Bronchial epithelial cell (primary cell): ENCODE measurements at places on chromosomes 1 and 21.
A peak's percentile ranks its signal among the peaks of the same experiment; 100 is the strongest.

DNA sequence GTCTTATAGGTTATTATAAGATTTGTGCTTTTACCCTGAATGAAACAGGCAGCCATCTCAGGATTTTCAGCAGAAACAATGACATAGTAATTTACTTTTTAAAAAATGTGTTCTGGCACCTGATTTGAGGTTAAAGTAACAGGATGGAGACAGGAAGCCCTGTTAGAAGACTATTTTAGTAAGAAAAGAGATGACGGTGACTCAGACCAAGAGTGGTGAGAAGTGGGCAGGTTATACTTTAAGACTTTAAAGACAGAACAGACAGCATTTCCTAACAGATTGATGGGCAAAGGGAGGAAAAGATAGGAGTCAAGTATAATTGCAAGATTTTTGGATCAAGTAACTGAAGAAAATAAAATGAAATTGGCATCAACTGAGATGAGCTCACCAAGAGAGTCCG lies 436.8 kb upstream of the NR5A2 start:
- DNase-seq, result no peak

DNA sequence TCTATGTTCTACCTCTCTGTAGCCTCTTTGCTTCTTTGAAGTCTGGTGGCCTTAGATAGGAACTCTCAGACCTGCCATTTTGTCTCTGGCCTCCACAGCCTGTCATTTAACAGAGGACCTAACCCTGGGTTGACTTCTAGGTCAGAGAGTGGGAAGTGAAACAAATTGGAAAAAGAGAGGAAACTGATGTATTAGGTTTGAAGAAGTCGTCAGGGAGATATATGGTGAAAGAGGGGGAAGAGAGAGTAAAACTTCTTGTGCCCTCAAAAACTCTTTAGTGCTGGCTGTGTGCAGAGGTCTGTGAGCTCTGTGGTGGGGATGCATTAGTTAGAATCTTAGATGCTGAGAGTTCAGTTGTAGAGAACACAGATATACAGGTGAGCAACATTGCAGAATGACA lies 30.2 kb upstream of the CD1D start:
- DNase-seq, result no peak

DNA sequence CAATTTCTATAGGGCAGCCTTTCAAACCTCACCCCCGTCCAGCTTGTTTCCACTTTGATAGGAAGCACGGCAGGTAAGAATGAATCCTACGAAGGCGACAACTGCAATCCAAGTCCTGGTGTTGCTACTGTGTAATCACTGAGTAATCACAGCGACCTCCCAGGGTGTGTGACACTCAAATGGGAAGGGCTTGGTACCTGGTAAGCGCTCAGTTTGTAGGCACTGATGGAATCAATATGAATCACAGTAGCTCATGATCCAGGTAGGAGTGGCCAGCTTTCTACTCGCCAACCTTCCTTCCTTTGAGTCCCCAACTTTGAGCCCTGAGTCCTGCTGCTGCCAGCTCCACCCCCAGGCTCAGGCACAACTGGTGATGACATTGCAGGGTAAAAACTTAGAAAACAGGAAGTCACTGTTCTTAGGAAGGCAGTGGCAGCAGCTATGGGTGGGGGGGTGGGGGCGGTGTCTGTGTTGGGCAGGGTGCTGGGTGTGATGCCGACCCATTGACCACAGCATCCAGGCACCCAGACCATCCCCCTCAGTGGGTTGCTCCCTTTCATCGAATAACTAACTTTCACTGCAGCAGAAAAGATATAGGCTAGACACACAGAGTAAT lies 70.7 kb downstream of the CD247 start:
- DNase-seq, result peak; percentile 80

DNA sequence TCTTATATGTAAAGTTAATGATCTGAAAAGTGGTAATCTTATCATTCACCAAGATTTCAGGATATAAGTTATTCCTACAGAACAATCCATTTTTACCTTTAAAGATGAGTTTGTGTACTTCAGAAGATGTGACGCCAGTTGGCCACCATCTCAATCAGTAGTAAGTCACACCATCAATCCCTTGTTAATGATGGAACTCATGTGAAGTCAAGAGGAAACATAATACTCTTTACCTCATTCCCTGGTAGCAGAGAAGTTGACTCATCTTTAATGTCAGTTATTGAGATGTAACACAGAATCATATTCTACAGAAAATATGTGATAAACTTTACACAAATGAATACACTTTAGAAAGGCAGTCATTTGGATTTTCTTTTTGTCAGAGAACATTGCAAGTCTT lies 38.2 kb downstream of the MRPL39 start:
- DNase-seq, result no peak

DNA sequence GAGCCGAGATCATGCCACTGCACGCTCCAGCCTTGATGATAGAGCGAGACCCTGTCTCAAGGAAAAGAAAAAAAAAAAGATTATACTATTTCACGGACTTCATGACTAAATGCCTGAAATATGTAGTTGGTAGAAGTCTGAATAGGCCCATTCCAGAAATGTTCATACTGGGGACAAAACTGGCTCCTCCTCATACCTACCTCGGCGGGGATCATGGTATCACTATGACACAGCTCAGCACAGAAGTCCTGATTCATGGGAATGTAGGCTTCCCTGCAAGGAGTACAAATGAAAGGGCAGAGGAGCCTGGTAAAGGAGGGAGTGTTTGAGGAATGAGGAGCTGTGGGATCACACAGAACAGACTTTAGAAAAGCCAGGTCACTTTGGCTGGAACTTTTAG lies 5.0 kb downstream of the SPATA46 start:
- DNase-seq, result peak; percentile 53

DNA sequence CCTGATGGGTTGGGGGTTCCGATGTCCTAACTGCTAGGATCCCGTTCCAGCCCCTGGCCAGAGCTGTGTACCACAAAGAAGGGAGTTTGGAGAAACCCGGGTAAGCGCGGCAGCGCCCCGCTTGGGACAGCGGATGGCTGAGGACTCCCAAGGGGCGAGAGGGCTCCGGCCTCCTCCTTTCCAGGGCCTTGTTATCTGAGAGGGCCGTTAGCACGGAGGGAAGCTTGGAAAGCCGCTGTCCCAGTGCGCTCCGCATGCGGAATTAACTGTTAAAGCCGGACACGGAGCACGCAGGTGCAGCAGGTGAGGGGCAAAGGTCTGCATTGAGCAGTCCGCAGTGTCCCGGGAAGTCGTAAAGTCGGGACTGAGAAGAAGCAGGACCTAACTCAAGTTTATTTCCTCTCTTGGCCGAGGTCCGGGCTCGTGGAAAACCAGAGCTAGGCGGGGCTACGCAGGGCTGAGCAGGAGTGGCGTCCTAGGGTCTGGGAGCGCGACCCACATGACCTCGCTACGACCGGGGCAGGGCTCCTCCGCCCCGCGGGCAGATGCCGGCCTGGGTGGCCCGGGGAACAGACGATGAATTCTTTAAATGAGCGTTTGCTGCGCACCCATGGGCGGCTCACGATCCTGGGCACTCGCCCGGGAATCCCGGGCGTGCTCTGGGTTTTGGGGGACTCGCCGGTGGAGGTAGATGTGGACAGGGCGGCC lies 4.5 kb downstream of the LHX4 start:
- no peak for DNase-seq

- no peak for DNase-seq
Measured at GRCh38 chr1:75373542-75374159, 237.3 kb downstream of the SLC44A5 start.

- no peak for DNase-seq
Measured at GRCh38 chr1:54892586-54892985, 5.6 kb upstream of the DHCR24 start.

DNA sequence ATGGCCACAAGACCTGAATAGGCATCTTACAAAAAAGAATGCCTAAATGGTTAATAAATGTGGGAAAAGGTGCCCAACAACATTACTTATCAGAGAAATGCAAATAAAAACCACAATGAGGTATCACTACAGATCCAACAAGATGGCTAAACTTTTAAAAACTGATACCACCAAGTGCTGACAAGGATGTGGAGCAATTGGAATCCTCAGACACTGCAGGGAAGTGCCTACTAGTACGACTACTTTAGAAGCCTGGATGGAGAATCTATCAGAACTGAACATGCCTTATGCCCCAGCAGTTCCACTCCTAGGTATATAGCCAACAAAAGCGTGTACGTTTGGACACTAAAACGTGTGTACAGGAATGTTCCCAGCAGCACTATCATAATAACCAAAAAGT lies 19.9 kb downstream of the TNFRSF8 start:
- DNase-seq, result no peak

- DNase-seq, result no peak
Measured at GRCh38 chr1:93908394-93909145, 660 bp downstream of the GCLM start.

DNA sequence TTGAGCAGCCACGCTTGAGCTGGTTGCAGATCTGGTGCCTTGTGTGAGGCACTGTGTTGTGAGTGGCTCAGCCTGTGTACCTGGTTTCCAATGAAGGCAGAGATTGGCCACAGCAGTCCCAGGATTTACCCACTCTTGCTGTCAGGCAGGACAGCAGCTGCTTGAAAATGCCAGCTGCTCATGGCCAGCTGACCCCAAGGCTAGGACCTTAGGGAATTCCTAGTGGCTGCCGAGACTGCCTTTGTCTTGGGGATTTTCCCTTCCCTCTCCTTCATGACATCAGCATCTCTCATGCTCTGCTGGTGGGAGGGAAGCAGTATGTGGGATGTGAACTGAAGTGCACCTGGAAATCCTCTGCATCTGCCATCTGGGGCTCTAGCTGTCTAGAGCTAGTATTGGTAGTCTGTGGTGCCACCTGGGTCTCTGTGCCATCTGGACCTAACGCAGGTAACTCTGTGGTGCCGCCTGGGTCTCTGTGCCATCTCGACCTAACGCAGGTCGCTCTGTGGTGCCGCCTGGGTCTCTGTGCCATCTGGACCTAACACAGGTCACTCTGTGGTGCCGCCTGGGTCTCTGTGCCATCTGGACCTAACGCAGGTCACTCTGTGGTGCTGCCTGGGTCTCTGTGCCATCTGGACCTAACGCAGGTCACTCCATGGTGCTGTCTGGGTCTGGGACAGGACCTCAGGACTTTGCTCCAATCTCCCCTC lies 3.8 kb upstream of the LRRC47 start:
- no peak for DNase-seq

GRCh38 chr1:219210067-219210466 lies 36.4 kb downstream of the LYPLAL1 start:
- peak; percentile 8 for DNase-seq

DNA sequence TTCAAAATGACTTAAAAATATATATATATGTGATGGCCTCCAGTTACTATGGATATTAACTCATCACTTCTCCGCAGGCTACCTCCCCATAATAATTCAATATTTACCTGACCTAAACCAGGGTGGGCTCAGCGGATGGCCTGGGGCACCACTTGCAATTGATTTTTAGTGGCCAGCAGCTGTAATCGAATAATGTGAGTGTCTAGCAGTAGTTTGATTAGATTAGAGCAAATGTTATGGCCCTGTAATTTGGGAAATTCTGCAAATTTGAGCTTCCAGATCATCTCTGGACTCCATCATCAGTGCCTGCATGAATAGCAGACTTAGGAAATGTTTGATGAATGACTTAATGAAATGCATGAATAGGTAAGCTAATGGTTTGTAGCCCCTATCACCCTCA lies 14.7 kb downstream of the SUSD4 start:
- no peak for DNase-seq

GRCh38 chr1:66788231-66788939 lies 12.7 kb downstream of the INSL5 start:
- peak; percentile 88 for DNase-seq

DNA sequence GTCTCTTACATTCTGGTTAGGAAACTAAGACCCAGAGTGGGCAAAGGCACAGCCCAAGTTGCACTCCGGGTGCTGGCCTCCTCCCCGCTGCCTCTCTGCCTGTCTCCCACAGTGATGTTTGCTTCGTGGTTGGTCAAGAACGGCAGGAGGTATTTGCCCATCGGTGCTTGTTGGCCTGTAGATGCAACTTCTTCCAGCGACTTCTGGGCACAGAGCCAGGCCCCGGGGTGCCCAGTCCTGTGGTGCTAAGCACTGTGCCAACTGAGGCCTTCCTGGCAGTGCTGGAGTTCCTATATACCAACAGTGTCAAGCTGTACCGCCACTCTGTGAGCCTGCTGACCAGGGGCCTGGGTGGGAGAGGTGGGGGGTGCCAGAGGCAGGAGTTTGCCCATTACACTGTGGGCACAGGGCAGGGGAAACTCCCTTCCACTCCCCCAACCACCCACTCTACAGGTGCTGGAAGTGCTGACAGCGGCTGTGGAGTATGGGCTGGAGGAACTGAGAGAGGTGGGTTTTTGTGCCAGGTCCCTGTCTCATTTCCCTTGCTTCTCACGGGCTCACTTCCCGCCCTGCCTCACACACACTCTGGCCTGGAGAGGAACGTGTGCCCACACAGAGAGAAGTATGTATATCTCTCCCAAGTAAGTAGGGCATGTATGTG lies 1.9 kb downstream of the BTBD19 start:
- DNase-seq, result no peak

DNA sequence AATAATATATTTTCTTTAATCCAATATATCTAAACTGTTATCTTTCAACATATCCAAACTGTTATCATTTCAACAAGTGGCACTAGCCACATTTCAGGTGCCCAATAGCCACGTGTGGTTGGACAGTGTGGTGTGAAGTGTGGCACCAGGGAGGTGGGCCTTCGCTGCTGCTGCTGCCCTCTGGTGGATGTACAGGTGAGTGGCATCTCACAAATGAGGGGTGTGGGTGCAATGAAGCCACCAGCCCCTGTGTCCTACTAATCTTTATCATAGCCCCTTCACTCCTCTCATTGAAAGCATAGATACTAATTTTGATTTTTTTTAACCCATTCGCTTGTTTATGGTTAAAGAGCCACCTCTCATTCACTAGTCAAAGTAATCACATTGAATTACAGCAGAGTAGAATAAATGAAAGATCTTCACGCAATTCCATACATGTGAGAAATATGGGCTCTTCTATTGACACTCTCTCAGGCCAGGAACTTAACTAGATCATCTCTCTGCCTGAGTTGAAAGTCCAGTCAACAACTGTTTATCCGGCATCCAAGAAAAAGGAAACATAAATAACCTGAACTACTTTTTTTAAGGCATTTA lies 499.2 kb downstream of the OMA1 start:
- DNase-seq, result no peak

- DNase-seq, result no peak
Measured at GRCh38 chr1:167532375-167532774, 14.0 kb upstream of the CD247 start.

GRCh38 chr1:8580566-8580965 lies 236.9 kb downstream of the RERE start:
- DNase-seq, result no peak
